ENCODE measurements at places on chromosomes 6 and 20.

GRCh38 chr6:101085327-101085726 lies 204.2 kb upstream of the ASCC3 start:
- DNase-seq: no peak

GRCh38 chr20:52972190-52972937 lies at the start of gene TSHZ2:
TSHZ2 (plus strand) TSS chr20:52972358; CDS start chr20:52973294, 936 bp downstream.
- no peak for DNase-seq

GRCh38 chr6:145427232-145427631 lies 308.1 kb downstream of the EPM2A start:
- no peak for DNase-seq

- DNase-seq: no peak
Observed at GRCh38 chr6:38354037-38354381, 285.7 kb downstream of the BTBD9 start.

DNA sequence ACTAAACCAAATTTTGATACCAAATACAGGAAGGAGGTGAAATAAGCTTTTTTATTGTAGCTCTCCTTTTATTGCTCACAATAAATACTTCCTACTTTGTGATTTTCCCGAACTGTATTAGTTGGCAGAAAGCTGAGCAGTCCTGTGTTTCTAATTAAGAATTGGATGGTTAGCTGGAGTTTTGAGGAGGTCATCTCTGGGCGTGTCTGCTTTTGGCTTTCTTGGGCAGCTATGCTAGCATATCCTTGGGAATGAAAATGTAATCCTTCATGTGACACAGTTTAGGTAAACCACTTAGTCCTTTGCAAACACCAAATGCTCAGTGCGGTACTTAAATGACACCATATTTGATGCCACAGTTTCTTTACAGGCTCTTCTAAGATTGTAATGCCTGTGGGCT lies 67.5 kb downstream of the MTHFD1L start:
- no peak for DNase-seq

- no peak for DNase-seq
Observed at GRCh38 chr6:136108361-136108945, 141.7 kb downstream of the MTFR2 start.

DNA sequence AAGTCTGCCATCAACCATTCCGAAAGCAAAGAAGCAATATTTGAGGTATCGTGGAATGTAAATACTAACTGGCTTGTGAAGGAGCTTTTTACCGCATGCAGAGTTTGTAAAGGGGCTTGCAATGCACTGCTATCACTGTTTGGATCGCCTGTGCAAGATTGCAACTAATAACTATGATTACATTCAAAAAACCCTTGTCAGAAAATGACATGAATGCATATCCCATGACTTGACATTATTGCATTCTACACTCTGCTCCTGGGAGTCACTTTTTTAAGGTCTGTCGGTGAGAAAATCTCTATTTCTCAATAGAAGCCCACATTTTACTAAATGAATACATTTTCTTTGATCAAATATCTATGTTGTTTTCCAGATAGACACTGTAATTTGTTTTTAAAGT lies 335.4 kb upstream of the SPTLC3 start:
- DNase-seq: no peak

DNA sequence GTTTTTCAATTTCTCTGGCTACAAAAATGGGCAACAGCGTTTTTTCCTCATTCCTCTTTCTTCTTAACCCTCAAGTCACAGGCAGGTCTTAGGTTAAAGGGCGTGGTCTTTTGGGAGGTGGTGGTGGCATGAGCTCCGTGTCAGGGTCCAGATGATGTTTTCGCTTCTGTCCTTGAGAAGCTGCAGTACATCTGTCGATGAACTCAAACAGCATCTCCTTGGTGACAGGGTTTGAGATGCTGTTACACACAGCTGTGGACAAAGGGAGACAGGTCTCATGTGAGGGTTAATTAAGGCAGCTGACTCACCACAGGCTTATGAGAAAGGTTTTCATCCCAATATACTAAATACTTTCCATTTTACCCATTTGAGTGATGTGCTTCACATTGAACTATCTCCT lies 350.8 kb downstream of the RNGTT start:
- DNase-seq: no peak

DNA sequence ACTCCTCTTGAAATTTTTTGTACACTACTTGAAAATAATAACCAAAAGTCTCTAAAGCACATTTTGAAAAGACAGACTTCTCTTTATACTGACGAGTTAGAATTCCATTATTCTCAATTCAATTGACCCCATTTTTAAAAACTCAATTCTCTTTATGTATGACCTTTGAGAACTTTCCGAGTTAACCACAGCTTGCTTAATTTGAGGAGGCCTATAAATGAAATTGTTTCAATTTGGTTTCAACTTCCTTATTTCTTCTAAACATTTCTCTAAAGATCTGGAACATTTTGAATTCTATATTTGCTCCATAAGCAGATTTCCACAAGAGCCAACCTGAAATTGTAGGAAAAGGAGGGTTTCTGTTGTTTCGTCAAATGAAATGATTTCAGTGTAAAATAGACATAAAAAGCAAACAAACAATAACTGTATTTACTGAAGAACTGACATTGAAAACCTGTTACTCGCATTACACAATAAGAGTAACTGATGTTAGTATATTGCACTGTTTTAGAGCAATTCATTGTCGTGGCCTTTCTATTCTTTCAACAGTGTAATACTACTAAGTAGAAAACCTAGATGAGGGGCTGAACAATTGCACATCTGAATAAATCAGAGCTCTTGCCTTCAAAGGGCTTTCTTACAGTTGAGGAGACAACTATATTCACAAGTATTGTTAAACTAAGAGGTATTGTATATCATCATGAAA lies 223.6 kb downstream of the HIVEP2 start:
- no peak for DNase-seq

DNA sequence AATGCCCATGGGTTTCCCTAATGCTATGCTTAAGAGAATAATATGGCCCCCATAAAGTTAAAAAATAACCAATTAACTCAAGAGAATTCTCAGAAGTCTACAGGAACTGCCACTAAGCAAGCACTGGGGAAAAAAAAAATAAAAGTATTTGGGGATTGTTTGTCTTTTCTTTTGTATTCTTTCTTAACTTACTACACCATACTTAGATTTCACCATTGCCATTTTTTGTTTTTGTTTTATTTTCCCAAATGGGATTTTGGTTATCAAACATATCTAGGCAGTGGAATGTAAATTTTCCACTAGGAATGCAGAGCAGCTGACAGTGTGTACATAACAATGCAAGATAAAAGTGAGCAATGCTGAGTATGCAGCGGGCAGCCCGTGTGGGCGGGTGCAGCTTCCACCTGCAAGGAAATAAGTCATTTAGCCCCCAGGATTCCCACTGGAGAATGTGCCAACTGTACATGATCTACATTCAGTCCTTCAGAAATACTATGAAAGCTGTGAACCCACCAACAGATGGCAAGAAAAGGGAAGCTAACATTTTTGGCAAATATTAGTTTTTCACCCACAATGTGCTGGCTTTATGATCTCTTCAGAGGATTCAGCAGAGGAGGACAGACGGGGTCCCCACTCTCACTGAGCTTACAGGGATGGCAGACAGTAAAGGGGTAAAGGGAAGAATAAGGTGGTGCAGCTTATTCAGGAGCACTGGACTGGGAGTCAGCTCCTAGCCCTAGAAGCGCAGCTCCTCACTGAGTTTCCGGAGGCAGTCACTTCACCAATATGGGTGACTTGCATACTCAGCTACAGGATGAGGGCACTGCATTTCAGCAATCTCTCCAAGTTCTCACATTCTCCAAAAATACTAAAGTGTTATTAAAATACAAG lies 44.4 kb downstream of the DCDC2 start:
- no peak for DNase-seq

- DNase-seq: no peak
Observed at GRCh38 chr6:137357263-137357947, 136.8 kb downstream of the OLIG3 start.

DNA sequence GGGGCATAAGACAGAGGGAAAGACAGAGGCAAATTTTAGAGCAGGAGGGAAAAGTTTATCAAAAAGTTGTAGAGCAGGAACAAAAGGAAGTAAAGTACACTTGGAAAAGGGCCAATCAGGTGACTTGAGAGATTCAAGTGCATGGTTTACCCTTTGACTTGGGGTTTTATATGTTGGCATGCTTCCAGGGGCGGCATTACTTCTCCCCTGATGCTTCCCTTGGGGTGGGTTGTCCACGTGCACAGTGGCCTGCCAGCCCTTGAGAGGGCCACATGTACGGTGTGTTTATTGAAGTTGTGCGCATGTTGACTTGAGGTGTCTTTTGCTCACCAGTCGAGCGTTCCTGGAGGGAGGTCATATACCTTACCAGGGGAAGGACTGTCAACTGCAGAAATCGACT lies 259.5 kb upstream of the JARID2 start:
- DNase-seq: no peak

DNA sequence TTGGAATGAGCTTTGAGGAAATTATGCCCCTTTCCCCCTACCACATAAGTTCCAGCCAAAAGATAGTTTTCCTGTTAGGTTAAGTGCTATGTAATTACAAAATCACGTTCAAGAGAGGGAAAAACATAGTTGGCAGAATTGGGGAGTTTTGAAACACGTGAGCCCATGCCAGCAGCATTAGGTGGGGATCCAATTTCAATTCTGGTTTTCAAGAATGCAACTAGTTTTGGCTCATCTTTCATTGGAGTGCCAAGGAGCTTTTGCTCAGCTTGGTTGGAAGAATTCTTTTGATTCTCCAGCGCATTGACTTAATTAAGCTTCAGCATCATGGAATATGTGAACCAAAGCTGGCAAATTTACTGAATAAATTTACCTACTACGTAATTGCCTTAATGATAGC lies 95.9 kb downstream of the SAMD5 start:
- no peak for DNase-seq

DNA sequence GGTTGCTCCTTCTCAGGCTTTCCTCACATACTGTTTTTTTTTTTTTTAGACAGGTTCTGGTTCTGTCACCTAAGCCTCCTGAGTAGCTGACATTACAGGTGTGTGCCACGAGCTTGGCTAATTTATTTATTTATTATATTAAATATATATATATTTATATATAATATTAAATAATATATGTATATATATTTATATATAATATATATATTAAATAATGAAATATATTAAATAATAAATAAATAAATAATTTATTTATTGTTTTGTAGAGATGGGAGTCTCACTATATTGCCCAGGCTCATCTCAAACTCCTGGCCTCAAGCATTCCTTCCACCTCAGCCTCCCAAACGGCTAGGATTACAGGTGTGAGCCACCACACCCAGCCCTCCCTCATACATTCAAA lies 28.3 kb upstream of the SLC9A8 start:
- DNase-seq: no peak

DNA sequence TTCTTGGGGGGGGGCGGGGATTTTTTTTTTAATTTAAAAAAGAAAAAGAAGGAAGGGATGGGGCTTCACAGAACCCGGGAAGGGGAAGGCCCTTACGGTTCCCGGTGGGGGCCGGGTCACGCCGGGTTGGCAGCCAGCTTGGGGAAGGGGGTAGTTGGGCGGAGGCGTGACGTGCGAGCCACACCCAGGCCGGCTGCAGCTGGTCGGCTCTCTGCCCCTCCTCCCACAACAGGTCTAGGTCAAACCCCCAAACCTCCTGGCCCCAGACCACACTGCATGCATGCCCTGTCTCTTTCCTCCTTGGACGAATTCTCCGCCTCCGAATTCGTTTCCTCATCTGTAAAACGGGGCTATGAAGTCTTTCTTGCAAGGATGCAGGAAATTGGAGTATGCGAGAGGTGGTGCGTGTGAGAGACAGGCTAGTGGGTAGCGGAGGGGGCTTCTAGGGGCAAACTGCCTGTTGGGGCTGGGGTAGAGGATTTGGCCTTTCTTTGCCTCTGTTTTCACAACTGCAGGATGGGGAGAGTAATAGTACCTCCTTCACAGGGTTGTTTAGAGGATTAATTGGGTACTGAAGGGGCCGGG lies 828 bp downstream of the HCK start:
- DNase-seq: no peak
